ENCODE measurements at places on chromosomes 16 and 17.
A peak's percentile ranks its signal among the peaks of the same experiment; 100 is the strongest.

DNA sequence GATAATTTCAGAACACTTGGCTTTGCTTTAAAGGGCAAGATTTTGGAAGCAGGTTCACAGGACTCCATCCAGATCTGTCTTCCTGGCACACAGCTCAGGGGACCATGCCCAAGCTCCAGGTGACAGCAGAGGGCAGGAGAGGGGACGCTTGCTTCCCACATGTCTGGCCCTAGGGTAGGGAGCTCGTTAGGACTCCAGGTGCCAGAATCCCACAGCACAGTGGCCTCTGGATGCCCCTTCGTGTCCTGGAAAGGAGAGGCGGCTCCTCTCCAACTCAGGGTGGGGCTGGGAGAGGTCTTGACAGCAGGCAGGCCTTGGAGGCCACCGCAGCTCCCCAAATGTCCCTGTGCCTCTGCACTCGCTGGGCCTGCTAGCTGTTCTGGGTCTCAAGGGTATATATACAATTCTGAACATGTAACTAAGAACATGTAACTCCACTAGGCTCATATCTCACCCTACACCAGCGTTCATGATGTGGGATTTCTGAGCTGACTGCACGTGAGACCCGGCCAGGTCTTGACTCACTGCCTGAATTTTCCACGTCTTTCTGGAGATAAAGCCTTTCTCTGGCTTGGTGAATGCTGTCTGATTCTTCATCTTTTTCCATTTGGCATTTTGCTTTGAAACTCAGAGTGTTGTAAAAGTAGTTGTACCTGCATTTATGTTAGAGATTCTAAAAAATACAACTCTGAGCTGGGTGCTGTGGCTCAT lies 52.8 kb downstream of the MARCHF10 start:
- no peak for DNase-seq

- no peak for DNase-seq
Observed at GRCh38 chr17:44362949-44363612, 572 bp downstream of the FAM171A2 start.

- no peak for DNase-seq
Observed at GRCh38 chr16:10839279-10839666, 20.7 kb upstream of the TVP23A start.

- no peak for DNase-seq
Observed at GRCh38 chr17:7559320-7560171, 996 bp downstream of the TNFSF13 start.

- no peak for DNase-seq
Observed at GRCh38 chr17:51817955-51818354, 340.6 kb downstream of the CA10 start.

DNA sequence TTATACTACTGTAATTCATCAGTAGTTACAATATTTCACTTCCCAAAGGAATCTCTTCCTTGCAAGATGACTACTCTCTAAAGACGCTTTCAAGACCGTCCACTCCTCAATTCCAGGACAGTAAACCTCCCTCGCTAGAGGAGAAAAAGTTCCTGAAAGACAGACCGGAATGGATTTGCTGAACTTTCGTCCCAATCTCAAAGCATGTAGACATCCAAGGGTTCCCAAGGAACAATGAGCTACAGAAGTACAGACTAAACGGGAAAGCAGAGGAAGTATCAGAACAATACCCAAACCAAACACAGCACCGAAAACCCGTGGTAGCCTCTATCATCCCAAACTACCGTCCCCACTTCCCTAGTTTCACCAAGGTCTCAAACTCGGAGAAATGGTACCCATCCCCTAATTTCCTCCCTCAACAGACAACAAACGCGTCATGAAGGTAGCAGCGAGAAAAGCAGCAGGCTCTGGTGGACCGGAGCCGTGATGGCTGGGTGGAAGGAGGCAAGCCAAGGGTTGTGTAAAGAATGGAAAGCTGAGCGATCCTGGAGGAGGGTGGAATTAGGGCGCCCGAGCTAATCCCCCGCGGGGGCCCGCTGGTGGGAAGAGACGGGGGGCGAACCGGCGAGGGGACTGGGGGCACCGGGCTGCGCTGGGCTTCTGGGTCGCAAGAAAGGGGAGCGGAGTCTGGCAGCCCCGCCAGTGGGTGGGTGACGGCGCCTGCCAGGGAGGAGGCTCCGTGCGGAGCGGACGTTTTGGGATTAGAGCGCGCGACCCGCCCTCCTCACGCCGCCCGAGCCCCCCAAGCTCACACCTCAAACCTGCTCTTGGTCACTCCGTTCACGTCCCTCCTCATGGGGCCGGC lies 647 bp downstream of the FBXL20 start:
- peak; percentile 22 for DNase-seq

- no peak for DNase-seq
Observed at GRCh38 chr16:23607726-23608125, 11.6 kb upstream of the NDUFAB1 start.

GRCh38 chr16:67164599-67165061 lies at the start of gene HSF4:
Gene HSF4 (plus strand): TSS chr16:67164745. CDS start chr16:67164812, 67 bp downstream.
- DNase-seq = no peak

- peak; percentile 35 for DNase-seq
Observed at GRCh38 chr17:30173649-30174048, 57.0 kb downstream of the NSRP1 start.

DNA sequence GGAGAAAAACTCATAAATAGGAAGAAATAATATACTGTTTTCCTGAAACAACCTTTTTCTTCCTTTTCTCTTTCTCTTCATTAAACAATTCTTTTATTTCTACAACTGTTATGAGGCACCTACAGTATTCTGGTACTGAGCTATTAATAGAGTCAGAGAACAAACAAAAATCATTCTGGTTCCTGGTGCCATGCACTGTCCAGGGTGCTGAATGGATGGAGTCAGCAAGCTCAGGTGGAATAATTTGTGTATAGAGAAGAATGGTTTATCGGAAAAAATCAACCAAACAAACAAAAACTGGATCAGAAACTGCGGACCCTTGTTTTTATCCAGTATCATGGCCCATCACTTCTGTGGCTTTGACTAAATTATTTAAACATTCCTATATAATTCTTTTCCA lies 430.3 kb upstream of the GOT2 start:
- DNase-seq = peak; percentile 5

DNA sequence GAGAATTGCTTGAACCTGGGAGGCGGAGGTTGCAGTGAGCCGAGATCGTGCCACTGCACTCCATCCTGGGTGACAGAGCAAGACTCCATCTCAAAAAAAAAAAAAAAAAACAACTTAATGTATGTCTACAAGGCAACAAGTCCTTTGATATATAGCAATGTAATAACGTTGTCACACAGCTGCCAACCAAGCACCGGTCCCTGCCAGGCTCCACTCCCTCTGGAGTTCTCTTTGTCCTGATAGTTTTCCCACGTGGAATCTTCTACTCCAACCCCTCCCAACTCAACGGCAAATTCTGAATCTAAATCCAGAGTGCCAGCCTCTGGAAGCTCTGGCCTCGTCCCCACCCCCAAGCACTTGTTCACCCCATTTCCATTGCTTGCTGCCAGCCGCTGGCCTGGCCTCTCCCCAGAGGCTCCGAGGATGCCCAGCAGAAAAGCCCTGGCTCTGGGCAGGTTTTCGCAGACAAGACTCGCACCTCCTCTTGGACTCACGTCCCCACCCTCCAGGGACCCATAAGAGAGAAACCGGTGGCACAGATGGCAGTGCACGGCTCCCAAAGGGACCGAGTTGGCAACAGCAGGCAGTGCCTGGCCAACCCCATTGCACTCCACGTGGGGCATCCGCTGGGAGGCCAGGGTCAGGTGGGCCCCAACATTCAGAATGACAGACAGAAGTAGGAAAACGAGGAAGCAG lies 15.9 kb upstream of the CBX2 start:
- DNase-seq = no peak

GRCh38 chr17:35376245-35376644 lies 2.8 kb upstream of the SLFN11 start:
- DNase-seq = no peak

GRCh38 chr16:21963887-21964286 lies 10.7 kb downstream of the UQCRC2 start:
- DNase-seq = no peak

GRCh38 chr16:78122774-78123315 lies 23.4 kb downstream of the WWOX start:
- peak; percentile 12 for DNase-seq

GRCh38 chr17:28124962-28125361 lies 82.5 kb downstream of the NLK start:
- DNase-seq = no peak

DNA sequence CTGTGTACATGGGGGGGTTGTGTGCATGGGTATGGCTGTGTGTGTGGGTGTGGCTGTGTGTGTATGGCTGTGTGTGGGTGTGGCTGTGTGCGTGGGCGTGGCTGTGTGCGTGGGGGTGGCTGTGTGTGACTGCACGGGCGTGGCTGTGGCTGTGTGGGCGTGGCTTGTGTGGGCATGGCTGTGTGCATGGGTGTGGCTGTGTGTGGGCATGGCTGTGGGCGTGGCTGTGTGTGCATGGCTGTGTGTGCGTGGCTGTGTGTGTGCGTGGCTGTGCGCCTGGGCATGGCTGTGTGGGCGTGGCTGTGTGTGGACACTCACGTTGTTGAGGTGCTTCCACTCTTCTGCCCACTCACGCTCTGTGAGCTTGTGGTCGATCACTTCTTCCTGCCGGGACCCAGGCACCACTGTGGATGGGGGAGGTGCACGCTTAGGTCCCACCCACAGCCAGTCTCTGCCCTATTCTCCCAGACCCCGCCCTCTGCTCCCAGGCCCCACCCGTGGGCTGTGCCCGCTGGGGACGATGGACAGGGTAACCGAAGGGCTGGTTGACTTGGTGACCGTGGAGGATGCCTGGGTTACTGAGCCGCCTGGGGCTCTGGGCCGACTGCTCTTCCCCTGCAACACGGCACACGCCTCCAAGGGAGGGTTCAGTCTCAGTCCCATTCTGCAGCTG lies 16.0 kb upstream of the PABPN1L start:
- no peak for DNase-seq

GRCh38 chr17:56114469-56114868 lies 38.8 kb upstream of the ANKFN1 start:
- no peak for DNase-seq

- no peak for DNase-seq
Observed at GRCh38 chr16:73176577-73177013, 128.7 kb upstream of the ZFHX3 start.

DNA sequence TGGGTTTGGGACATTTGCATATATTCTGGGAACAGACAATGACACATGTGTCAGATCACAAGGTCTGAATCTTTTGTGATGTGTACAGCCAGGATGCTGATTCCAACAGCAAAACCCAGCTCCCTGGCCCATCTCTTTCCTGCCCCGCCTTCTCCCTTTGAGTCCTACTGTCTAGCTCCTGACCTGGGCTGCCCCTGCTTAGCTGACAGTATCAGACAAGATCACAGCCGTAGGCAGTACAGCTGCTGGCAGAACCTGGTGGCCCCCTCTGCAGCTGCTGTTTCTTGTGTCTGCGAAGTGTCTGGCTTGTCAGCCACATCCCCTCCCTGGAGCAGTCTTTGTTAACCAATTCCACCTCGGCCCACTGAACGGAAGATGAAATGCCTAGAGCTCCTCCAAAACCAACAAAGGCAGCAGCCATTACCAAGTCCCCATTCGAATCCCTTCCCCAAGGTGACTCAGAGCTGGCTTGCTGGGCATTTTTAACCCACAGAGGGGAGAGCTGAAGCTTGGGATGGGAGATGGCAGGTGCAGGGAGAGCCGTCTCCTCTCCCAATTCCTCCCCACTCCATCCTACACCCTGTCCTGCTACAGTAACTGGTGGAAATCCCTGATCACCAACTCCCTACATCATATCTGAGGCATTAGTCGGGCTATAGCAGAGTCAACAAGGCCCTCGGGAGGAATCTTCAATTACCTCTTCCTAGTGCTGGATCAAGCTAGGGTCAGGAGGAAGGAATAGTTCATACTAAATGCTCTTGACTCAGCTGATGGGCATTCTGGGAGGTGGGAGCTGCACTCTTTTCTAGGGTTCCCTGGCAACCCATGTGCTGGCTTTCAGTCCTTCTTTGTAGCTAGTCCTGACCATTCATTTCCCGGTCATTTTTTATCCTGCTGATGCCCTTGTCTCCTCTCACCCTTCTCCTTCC lies 5.8 kb downstream of the PIPOX start:
- DNase-seq = peak; percentile 17

GRCh38 chr17:57512691-57513090 lies 232.4 kb downstream of the CCDC182 start:
- no peak for DNase-seq

- DNase-seq = no peak
Observed at GRCh38 chr16:23403547-23403946, 49.4 kb downstream of the COG7 start.

DNA sequence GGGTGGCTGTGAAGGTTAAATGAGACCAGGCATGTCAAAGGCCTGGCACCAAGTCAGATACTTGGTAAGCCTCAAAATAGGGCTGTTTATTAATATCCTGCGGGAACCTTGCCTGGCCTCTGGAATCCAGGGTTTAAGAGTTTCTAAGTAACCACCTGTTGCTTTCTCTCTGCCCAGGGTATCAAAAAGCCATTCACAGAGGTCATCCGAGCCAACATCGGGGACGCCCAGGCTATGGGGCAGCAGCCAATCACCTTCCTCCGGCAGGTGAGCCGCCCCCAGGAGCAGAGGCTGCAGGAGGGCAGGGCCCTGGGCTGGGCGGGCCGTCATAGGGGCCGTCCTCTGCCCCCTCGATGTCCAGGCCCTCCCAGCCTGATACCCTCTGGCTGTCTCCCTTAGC lies 13.3 kb downstream of the GPT2 start:
- DNase-seq = no peak
